ENCODE measurements at places on chromosomes 4 and X. TPM values are rescaled to one million over a fixed set of nuclear protein-coding genes. Genes with fewer than 3 reads are reported as not detected.

DNA sequence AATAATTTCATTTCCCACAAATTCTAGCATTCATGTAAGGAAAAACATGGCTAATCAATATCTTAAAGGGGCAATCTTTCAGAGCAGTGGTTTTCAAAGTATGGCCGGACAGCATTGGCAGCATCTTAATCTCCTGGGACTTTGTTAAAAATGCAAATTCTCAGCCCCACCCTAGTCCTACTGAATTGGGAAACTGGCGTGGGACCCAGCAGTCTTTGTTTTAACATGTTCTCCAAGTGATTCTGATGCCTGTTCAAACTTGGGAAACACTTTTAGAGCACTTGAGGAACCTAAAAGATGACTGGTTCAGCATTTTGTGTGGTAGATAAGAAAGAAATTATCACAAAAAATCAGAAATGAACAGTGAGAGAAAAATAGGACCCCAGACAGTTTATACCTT is 65.7 kb downstream of the ZFX start:
- peak; percentile 86 for ATAC-seq

DNA sequence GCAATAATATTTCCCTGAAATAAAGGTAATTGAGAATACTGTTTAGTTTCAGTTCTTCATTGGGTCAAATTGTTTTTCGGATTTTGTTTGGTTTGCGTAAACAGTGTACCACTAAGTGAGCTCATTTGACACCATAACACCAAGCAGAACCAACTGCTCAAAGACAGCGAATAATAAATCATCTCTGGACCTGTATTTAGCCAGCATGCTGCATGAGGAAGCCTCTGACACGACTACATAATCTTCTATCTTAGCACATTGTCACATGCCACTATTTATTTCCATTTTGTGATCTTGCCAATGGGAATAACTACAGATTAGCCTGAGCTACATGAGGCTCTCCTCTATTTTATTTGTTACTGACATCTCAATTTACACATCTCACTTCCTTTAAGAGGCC is 12.1 kb upstream of the PRKG2 start:
- no peak for ATAC-seq

GRCh38 chrX:10971176-10971575 is 140.0 kb upstream of the HCCS start:
- ATAC-seq = no peak

DNA sequence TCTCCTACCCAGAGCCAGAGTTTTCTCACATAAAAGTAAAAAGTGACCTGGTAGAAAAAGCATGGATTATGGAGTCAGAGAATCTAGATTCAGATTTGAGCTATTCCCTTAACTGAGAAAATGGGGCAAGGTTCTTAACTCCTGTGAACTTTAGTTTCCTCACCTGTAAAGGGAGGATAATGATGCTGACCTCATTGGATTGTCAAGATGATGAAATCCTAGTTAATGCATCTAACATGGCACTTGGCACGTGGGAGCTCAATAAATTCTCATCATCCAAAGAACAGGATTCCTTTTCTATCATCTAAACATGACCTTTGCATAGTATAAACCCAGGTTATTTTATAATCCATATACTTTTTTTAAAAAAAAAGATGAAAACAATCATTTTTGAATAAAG is 18.6 kb downstream of the FHDC1 start:
- ATAC-seq = no peak

- no peak for ATAC-seq
These were observed 102.5 kb downstream of the FIP1L1 start for GRCh38 chr4:53479736-53480525.

DNA sequence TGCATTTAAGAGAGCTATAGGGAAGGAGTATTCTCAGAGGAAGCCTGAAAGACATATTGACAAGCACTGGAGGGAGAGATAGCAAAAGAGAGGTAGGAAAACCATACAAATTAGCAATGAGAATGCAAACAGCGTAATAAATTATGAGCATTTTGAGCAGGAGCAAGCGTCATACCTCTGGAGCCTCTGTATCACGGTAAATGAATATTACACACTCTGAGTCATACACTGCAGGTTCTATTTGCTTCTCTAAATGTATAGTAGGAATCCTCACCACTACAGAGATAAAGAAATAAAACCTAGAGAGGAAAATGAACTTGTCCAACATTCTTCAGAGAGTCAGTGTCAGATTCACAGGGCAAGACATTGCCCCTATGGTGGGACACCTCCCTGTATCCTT is 46.4 kb upstream of the GABRE start:
- ATAC-seq = peak; percentile 67

DNA sequence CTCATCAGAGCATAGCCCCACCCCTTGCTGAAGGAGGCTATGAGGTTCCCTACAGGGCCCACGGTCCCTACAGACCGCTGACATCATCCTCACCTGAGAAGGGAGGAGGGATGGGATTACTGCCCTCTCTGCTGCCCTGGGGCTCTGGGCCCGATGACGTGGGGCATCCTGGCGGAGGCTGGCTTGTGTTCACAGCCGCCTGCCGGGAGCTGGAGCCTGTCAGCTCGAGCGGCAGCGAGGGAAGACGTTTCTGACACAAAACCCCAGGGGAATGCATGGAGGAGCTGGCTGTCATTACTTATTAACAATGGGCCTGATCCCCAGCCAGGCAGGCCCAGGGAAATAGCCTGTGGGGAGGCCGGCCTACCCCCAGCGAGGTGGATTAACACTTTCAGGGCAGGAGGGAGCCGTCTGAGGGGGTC is 106.6 kb upstream of the ATP6AP2 start:
- ATAC-seq = peak; percentile 91

- ATAC-seq = no peak
These were observed 23.3 kb downstream of the UCHL1 start for GRCh38 chr4:41280010-41280409.

DNA sequence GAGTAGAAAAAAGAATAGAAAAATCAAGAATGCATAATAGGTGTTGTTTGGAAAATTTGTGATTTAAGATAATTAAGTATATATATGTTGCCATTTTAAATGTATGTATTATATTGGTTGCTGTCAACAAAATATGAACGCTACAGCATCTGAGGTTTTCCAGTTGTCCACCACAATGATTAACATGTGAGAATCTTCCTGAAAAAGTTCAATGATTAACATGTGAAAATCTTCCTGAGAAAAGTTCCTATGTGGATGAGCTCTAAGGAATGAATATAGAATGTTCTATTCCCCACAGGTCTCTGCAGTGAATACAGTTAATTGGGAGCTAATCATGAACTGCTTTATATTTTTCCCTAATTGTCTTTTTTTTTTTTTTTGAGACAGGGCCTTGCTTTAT is 214.7 kb downstream of the CBR4 start:
- no peak for ATAC-seq

DNA sequence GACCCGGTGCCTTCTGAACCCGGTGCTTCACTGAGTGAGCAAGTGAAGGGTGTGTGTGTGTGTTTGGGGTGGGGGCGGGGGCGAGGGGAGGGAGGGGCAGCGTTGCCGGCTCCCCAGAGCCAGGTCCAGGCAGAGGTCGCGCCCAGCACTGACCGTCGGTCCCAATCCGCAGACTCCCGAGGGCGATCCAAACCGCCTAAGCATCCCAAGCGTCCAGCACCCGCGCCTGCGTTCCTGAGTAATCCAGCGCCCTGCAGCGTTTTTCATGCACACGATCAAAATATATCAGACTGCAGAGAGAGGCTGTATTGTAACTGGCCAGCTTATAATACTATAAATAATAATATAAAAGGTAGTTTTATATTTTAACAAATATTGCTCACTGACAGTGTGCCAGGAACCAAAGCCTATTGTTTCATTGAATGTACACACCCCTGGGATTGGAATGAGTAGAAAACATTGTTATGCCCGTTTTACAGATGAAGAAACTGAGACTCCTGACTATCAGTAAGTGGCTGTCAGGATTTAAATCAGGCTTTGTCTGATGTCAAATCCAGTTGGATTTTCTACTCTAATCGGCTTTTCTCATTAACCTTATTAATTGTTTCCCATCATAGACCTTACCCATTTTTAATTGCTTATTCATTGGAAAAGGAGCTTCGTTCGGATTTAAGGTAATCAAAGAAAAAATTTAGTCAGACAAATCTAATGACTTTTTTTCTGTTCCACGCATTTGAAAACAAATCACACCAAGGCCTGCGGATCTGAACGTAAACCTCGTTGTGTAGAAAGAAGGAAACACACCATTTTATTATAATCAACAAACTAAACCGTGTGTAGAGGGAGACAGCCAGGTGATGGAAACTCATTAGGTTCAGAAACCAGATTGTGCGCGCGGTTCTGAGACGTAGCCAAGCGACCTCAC is 4.0 kb upstream of the NKX3-2 start:
- no peak for ATAC-seq

- ATAC-seq = no peak
These were observed 290.5 kb downstream of the RAB28 start for GRCh38 chr4:13193662-13194061.

- ATAC-seq = no peak
These were observed 19.7 kb downstream of the DTHD1 start for GRCh38 chr4:36301127-36301526.

DNA sequence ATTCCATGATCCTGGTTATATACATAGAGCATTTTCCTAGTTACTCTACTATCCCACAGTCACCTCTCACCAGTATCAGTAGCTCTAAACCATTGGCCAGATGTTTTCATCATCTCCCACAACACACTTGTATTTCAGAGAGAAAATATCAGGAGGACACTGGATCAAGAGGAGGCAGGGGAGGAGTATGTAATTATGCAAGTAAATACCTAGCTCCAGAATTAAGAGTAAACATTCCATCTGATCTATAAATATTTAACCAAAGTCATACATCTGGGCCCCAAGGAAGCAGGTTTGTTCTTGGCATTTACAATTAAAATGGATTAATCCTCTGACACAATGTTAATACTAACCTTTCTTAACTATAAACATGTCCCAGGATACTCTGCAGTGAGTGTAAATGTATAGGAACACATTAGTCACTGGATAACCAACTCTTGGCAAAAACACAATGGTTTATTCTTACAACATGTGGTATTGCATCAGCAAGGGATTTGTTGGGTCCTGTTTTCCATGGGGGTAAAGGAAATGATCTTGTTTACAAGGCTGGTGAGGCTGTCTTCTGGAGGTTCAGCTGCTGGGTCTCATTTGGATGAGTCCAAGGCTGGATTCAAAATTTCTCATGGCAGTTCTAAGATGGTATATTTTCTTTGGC is 170.1 kb downstream of the ATG4A start:
- ATAC-seq = peak; percentile 93

DNA sequence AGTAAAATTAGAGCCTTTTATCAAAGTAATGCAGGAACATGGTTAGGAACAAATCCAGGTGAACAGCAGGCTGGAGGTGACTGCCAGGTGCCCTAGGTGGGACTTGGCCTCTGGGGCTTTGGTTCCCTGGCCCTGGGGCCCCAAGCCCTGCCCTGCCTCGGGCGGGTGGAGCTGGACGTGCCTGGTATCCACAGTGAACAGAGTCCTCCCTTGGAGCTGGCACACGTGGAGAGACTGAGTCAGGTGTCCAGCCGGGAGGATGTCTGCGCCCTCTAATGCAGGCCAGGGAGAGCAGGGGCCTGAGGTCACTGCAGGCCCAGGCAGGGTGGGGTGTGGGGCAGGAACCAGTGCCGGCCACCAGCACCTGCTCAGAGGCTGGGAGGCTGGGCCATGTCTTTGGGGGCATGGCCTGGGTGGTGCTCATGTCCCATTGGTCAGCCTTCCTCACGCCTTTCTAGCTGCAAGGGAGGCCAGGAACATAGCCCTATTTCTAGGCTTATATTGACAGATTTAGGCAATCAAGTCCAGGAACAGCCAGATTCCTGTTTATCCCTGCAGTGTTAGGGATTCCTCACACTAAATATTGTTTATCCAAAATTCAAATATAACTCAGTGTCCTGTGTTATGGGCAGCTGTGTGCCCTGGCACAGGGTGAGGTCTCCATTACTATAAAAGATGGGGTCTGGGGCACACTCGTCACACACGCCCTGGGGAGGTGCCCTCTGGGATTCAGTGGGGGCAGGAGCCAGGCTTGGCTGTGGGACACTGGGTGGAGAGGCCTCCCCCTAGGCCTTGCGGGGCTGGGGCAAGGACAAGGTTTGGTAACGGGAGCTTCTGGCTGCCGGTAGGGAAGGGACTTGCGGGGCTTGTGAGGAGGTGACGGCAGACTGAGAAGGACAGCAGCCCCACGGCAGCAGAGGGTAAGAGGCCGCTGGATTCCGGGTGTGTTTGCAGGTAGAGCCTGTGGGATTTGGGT is 14.3 kb upstream of the NAT8L start:
- no peak for ATAC-seq

GRCh38 chr4:41148292-41148691 is 66.0 kb downstream of the APBB2 start:
- ATAC-seq = no peak

- peak; percentile 76 for ATAC-seq
These were observed 808 bp downstream of the PRDM5 start for GRCh38 chr4:120921456-120922380.

DNA sequence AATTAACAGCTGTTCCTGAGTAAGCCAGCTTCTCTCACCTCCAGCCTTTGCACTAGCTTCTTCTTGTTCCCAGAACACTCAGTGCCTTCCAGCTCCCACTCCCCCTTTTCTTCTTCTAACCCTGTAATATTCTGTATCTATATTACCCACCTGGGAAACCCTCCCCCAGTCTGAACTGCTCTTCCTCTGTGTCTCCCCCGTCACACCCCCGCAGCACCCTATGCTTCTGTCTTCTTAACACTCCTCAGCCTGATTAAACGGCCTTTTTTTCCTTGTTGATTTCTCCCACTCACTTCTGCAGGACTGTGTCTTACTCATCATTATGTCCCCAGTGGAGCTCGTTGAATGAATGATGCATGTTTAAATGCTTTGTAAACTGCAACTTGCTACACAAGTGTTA is 9.0 kb upstream of the LONRF3 start:
- no peak for ATAC-seq

GRCh38 chrX:32370456-32371205 is 840.7 kb downstream of the DMD start:
- ATAC-seq = no peak

DNA sequence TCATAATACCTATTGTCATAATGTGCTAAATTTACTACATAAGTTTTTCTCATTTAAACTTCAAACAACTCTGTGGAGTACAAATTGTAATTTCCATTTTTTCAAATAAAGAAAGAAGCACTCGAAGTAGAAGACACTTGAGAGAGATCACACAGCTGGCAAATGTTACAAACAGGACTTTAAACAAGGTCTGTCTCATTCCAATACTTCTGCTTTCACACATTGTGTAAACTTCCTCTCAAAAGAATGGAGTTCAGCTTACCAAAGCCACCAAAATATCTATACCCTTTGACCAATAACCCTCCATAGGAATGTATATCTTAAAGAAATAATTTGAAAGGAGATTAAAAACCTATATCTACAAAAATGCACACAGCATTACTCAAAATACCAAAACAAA is 88.3 kb downstream of the OPHN1 start:
- ATAC-seq = no peak

The SMIM14 gene
- total RNA-seq = 39.9 TPM

The BTC gene
- 1.4 TPM for total RNA-seq

The PDS5A gene
- total RNA-seq = 49.7 TPM

The VEGFD gene
- 0.20 TPM for total RNA-seq

The FRMPD4 gene
- not detected for total RNA-seq

The CSN1S1 gene
- not detected for total RNA-seq

The FRG1 gene
- total RNA-seq = 29.8 TPM

The TEC gene
- 6.3 TPM for total RNA-seq

The HAUS7 gene
- total RNA-seq = 16.6 TPM

The CXCL11 gene
- 0.24 TPM for total RNA-seq

The GALNT7 gene
- total RNA-seq = 39.0 TPM

Data from esophagus mucosa (tissue), 1 donor.